ENCODE measurements at places on chromosomes 6 and 20.

- DNase-seq: no peak
Measured at GRCh38 chr20:1894471-1894950, 696 bp upstream of the SIRPA start.

DNA sequence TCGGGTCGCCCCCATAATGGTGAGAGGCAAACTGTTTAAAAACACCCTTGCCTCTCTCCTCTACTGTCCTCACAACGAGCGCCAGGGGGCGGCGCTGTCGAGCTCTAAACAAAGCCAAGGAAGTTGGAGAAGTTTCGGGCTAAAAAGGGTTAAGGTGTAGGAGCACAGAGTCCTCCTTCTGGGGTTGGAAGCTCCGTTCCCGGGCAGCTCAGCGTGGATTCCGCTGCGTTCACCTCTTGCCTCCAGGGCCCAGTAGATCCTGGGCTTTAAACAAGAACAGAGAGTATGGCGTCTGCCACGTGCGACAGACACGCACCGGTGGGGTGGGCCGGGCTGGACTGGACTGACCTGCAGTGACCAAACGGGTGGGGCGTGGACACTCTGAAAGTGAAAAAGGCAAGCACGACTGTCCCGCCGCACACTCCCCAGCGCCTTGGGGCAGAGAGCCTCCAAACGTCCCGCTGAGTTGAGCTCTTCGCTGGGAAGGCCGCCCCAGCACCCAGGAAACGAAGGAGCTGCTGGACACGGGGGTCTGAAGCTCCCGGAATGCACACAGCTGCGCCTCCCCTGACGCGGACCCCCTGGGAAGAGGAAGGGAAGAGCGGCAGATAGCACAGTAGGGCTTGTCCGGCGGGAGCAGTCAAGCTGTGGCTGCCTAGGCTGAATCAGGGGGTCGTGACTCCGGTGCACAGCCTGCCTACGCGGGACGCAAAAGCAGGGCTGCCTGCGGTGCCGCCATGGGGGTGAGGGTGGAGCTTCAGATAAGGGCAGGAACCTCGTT is 1.6 kb upstream of the THBD start:
- peak; percentile 33 for DNase-seq

DNA sequence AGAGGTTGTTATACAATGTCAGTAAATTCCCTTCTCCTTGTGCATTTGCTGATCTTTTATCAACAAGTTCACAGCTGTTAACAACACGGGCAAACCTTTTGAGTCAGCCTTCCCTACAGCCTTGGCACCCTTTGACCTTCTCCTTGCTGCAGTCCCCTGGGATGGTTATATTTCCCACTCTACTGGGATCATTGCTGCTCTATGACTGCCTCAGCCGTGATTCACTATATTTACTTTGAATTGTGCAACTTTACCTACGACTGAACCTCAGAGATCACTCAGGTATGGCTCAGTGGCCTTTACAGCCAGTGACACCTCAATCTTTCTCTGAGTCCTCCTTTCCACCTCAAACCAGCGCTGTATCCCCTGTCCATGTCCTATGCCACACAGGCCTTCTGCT is 1293.3 kb downstream of the EPHA7 start:
- DNase-seq: no peak

- DNase-seq: no peak
Measured at GRCh38 chr6:34020807-34021553, 124.9 kb downstream of the GRM4 start.

DNA sequence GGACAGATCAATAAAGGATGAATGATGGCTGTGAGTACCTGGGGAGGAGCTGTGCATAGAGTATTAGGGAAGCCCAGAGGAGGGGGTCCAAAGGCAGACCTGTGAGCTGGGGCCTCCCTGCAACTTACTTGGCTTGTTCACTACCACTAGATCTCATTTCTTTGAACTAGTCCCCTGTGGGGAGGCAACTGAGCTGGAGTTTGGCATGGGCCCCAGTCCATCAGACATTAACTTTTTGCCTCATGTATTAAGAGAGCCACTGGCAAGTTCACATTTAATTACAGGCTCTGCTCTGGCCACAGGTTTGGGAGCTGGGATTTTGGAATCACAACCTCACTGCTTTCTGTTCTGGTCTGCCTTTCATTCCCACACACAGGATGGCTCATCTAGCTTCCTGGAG is 254.1 kb downstream of the PRL start:
- DNase-seq: no peak

DNA sequence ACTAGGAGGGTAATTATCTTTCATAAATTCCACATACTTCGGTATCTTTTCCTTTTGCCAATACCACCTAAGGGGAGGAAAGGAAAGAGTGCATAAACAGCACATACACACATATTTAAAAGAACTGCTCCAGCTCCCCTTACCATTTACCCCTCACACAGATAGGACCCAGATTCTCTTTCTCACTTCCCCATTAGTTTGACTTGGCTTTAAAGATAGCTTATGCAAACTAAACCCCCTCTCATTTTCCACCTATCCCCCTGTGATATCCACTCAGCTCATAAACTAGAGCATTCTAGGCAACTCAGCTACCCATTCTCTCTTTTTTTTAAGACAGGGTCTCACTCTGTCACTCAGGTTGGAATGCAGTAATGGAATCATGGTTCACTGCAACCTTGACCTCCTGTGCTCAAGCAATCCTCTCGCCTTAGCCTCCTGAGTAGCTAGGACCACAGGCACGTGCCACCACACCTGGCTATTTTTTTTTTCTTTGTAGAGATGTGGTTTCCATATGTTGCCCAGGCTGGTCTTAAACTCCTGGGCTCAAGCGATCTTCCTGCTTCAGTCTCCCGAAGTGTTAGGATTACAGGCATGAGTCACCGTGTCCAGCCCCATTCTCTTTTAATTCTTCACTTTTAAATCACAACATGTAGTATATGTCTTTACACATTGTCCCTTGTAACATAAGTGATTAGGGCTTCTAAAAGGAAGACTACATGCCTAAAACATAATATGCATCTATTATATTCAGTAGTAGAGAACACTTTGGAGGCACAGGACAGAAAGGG is 4.0 kb downstream of the FUCA2 start:
- DNase-seq: no peak

DNA sequence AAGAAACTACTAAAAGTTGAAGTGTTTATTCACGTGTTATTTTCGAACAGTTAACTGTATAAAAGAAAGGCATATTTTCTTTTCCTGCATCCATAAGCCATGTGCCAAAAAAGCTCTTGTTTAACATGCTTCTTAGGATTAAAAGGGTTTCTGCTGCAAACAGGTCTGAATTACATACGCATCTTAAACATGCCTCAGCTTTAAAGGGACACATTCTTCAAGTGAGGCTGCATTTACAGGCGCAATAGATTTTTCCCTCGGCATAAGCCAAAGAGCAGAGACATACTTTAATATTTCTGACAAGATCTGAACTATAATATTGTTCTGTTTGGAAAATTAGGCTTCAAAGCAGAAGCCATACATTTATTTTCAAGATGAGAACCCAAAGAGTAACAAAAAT is 39.4 kb downstream of the PDE7B start:
- no peak for DNase-seq

DNA sequence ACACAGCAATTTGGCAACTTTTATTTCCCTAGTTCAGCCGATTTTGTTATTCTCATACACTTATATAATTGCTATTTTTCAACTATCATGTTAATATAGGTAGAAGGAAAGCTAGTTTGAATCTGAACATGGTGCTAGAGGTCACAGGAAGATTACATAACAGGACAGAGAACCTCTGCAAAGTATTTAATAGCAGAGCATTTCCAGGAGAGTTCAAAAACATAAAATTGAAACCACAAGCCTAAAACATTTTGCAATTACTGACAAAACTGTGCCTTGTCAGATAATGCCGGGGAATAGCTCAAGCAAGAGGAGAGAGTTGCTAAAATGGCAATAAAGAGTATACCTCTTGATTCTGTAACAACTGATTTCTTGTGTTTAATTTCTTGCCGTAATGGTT is 70.8 kb downstream of the TFAP2B start:
- no peak for DNase-seq

- DNase-seq: no peak
Measured at GRCh38 chr20:44609516-44610312, 27.3 kb downstream of the PKIG start.

DNA sequence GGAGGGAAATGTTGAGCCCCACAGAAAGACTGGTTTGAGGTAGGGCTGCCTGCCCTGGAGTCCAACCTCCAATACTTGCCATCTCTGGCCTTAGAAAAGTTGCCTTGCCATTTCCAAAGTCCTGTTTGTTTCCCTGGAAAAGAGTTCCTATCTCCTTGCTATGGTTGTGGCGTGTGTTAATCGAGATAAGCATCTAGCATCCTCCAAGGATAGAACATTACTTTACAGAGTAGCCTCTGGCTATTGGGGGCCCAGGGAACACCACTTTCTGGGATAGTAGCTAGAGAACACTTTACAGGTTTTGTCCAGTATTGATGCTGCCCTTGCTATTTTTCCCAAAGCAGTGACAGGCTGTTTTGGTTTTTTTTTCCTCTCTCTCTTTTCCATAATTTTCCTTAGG is 57.4 kb upstream of the SASH1 start:
- DNase-seq: no peak

- no peak for DNase-seq
Measured at GRCh38 chr6:14254505-14254904, 136.9 kb downstream of the CD83 start.

- no peak for DNase-seq
Measured at GRCh38 chr20:34343458-34344211, 19.4 kb upstream of the ITCH start.

DNA sequence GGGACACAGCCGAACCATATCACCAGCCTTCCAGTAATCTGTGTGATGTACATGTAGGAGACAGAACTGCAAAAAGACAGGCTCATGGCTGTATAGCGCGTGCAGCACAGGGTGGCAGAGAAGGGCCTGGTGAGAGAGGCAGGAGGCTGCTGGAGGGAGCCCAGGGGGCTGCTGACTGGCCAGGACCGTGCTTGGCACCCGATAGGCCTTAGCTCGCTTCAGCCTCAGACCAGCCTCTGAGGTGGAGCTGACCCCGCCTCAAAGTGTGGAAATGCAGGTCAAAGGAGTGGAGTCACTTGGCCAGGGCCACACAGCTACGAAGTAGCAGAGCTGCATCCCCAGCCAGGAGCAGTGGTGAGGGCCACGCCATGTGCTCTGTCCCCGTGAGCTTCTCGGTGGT is 707.6 kb downstream of the QKI start:
- no peak for DNase-seq

GRCh38 chr20:39066471-39067242 is 104.5 kb downstream of the DHX35 start:
- no peak for DNase-seq

GRCh38 chr20:21510414-21511384 is 3.2 kb downstream of the NKX2-2 start:
- DNase-seq: no peak

GRCh38 chr6:78025502-78025901 is 372.7 kb downstream of the MEI4 start:
- DNase-seq: no peak

- no peak for DNase-seq
Measured at GRCh38 chr6:42150254-42150653, 7.8 kb upstream of the C6orf132 start.

GRCh38 chr6:154951345-154952200 is 43.5 kb upstream of the TIAM2 start:
- no peak for DNase-seq

GRCh38 chr20:9081423-9081966 is 12.6 kb downstream of the PLCB4 start:
- no peak for DNase-seq

DNA sequence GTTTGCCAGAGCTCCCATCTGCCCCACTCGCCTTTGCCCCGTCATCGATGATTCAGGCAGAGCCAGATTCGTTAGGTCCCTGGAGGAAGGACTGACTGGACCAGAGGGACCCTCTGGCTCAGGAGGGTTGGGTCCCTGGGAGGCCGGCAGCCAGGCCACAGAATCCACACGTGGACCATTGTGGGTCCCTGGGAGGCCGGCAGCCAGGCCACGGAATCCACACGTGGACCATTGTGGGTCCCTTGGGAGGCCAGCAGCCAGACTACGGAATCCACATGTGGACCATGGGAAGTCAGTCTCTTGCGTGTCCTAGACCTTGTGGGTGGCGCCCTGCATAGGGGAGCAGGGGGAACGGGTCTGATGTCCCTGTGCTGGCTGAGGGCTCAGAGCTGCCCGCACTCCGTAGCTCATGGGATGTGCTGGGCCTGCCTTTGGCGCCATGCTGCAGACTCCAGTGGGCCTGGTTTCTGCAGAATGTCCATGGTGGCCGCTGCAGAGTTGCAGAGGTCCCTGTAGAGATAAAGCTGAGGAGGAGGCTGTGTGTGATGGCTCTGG is 23.5 kb downstream of the UCKL1 start:
- no peak for DNase-seq

DNA sequence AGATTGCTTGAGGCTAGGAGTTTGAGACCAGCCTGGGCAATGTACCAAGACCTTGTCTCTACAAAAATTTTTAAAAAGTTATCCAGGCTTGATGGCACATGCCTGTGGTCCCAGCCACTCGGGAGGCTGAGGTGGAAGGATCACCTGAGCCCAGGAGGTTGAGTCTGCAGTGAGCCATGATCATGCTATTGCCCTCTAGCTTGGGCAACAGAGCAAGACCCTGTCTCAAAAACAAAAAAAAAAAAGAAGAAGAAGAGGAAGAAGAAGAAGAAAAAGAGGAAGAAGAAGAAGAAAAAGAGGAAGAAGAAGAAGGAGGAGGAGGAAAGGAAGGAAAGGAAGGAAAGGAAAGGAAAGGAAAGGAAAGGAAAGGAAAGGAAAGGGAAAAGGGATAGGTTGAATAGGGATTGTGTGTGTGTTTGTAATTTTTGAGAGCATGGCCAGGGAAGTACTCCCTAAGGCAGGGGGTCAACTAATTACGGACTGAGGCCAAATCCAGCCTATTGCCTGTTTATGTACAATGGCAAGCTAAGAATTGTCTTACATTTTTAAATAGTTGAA is 43.0 kb upstream of the ZNF217 start:
- DNase-seq: no peak

DNA sequence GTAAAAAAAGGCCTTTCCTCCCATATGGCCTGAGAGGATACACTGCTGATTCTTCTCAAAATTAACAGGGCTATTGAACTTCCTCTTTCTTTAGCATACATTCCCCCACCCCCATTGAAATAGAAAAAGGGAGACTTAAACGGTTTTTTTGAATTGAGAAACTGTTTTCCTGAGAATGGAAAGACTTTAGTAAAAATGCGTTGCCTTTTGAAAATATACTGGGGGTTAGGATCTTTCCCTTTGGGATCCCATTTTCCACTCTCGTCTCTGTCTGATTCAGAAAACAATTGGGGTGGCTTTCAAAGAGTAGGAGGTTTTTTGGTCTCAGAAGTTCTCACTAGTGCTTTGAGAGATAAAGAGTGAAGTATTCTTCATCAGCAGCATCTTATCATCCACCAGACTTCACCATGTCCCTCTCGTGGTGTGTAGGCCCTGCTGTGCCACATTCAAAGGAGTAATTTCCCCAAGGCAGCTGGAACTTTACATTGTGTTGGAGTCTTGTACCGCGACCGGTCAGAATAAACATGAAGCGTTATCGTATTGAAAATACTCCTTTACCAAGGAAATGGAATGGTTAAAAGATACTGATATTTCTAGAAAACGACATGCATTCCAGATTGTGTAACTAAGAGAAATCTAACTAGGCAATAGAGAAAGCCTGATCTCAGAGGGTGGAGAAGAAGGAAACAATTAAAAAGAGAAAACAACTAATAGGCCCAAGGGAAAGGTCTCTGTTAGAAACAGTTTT is 10.6 kb downstream of the MYB start:
- no peak for DNase-seq

- no peak for DNase-seq
Measured at GRCh38 chr6:129966125-129966524, 52.3 kb upstream of the L3MBTL3 start.
